ENCODE measurements at places on chromosomes 2 and 18. TPM values are rescaled to one million over a fixed set of nuclear protein-coding genes. Genes with fewer than 3 reads are reported as not detected.

Gene ALPG
- total RNA-seq, result not detected

Gene GDF7
- total RNA-seq, result 0.26 TPM

Gene POMC
- total RNA-seq, result 3.6 TPM

- no peak overlapping the region for H3K27ac ChIP-seq
- no peaks in the 10 kb centered on the region for H3K4me1 ChIP-seq
- no peaks in the 10 kb centered on the region for H3K27me3 ChIP-seq
- no peaks in the 10 kb centered on the region for H3K36me3 ChIP-seq
- no peak for DNase-seq
Observed at GRCh38 chr18:52510139-52510538, 170.1 kb downstream of the DCC start.

DNA sequence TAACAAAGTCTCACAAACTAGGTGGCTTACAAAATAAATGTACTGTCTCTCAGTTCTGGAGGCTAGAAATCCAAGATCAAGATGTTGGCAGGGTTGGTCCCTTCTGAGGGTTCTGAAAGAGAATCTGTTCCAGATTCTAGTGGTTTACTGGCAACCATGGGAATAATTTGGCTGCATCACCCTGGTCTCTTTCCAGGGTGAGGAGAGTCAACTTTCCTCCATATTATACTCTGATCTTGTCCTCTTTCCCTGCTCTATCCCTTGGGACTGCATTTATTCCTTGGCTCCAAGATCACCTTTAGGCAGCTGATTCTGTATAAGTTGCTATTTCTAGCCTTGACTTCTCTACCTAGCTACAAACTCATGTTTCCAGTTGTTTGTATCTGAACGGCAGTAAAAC, 35.2 kb downstream of the SLC40A1 start:
- no peaks in the 10 kb centered on the region for H3K27me3 ChIP-seq
- no peak overlapping the region for H3K27ac ChIP-seq
- H3K36me3 ChIP-seq, result no peaks in the 10 kb centered on the region
- no peak for DNase-seq

All from CD4-positive, alpha-beta memory T cell (primary cell).